ENCODE measurements at places on chromosomes 7 and 10.
A peak's percentile ranks its signal among the peaks of the same experiment; 100 is the strongest.

- DNase-seq, result no peak
Observed at GRCh38 chr10:53744746-53745145, 972.2 kb upstream of the MBL2 start.

DNA sequence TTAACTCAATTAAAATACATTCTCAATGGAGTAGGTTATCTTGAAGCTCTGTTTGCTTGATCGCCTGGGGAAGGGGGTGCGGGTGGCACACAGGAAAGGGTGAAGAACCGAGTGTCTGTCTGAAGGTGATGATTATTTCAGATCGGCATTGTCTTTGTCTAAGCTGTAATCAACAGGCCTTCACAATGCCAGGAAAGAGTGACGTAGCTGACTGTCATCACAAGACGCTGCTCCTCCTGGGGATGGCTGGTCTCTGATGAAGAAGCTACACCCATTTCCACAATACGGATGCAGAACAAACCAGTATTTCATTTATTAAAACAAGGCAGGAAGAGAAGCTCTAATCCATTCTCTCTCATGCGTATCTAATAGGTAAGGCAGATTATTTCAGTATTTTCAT lies 19.4 kb downstream of the JCAD start:
- DNase-seq, result no peak

DNA sequence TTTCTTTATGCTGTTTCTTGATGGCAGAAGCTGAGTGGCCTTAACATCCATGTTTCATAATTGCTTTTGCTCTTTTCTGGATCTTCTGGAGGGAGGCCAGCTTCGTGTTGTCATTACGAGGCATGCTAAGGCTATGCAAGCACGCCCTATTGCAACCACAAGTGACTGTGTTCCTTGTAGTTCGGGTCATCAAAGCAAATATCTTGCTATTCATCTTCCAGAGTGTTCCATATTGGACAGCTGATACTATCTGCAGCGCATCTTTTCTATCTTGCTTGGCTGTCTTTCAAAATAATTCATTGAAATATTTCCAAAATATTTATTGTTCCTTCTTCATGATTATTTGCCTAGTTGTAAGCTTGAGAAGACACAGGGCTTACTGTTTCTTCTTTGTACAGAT lies 5.0 kb downstream of the EPHB6 start:
- DNase-seq, result no peak

DNA sequence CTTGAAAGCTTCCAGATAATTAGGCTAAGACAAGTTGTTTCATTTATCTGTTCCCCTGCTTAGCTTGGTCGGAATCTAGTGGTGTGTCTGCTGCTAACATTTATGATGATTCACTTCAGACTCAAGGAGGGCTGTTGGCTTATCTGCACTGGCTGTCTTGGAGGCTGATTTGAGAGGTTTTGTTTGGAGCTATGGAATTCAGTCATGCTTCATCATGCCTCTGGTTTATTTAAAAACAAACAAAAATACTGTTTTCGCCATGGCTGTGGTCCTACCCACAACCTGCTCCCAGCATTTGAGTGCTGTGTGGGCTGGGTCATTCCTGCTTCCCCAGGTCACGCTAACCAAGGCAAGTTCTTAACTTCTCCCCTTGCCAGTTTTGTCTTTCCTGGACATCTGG lies 11.7 kb upstream of the ARPC1B start:
- no peak for DNase-seq

- DNase-seq, result no peak
Observed at GRCh38 chr10:63250032-63250431, 116.9 kb downstream of the NRBF2 start.

- no peak for DNase-seq
Observed at GRCh38 chr7:30396389-30396788, 82.2 kb downstream of the NOD1 start.

GRCh38 chr7:98805956-98806838 lies 63.6 kb downstream of the TMEM130 start:
- DNase-seq, result no peak

- no peak for DNase-seq
Observed at GRCh38 chr10:61975391-61975932, 74.0 kb downstream of the ARID5B start.

- DNase-seq, result no peak
Observed at GRCh38 chr10:2798336-2799022, 268.9 kb upstream of the PFKP start.

DNA sequence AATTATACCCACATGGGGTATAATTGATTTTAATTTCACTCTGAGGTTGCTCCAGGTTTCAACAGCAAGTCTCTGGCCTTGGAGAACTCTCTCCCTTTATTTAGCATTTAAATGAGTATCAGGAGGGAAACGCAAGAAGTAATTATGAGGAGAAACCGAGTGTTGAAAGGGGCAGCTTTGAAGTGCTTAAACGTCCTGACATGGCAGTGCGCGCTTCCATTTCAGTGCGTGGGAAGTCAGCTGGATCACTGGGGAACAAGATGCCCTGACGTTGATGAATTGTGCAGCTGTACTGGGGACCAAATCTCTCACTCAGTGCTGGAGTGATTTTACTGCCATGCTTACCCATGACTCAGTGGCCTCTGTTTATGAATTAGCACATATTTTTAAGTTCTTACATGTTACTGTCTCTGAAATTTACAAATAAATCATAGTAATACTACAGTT lies 106.0 kb upstream of the PRR15 start:
- no peak for DNase-seq

- no peak for DNase-seq
Observed at GRCh38 chr10:58013406-58013805, 254.3 kb downstream of the IPMK start.

- no peak for DNase-seq
Observed at GRCh38 chr7:112512451-112513210, 31.8 kb downstream of the LSMEM1 start.

DNA sequence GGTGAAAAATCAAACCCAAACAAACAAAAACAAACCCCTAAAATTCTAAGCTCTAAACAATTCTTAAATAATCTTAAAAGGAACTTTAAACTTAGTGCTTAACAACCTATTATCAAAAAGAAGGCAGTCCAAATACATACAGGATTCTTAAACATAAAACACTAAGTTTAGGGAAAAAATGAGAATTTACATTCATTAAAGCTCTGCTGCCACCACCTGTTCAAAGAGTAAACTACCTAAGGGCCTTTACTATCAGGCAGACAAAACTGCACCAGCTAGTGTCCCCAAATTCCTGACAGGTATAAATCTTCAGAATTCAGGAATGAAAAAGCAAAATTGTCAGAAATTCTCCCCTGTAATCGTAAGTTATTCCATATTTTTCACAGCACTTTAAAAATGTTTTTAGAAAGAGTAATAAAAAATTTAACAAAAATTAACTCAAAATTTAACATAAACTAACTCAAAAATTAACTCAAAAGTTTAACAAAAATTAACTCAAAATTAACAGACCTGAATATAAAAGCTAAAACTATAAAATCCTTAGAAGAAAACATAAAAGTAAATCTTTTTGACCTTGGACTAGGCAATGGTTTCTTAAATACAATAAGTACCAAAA lies 55.1 kb downstream of the PDZD8 start:
- DNase-seq, result no peak

- no peak for DNase-seq
Observed at GRCh38 chr7:91566402-91566732, 302.1 kb downstream of the FZD1 start.

DNA sequence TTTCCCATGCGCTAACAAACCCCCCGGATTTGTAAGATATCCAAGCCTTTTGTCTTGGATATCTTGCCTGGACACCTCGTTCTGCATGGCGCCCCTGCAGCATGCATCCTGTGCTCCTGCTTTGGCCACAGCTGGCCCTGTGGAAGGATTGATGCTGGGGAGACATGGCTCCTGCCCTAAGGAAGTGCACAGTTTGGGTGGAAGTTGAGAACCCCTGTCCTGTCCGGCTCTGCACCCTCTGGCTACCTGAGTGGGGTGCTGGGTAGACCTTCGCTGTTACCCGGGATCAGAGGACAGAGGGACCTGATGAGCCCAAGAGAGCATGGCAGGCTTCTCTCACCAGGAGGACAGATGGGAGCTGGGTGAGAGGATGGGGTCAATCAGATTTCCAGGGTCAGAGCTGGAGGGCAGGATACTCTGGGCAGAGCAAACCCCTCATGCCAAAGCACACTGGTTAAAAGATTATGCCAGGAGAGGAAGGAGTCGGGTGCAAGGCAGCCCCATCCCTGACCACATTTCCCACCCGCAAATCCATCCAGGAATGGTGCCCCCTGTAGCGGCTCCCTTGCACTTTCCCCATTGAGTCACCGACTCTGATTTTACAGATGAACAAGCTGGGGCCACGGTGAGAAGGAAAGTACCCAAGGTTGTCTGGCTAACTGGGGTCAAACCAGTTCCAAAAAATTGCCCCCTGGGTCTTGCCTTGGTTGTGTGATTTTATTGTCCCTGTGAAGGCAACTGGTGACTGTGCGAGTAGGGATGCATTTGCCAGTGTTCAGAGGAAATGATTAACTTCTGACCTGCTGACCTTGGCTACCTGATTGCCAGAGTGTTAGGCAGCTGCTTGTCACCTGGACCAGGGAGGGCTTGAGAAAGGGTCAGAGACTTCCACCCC lies 290.1 kb upstream of the ZMIZ1 start:
- no peak for DNase-seq

GRCh38 chr10:124728071-124728829 lies 15.9 kb downstream of the FAM53B start:
- no peak for DNase-seq

GRCh38 chr7:64758151-64758550 lies 36.1 kb upstream of the ZNF138 start:
- DNase-seq, result no peak

GRCh38 chr7:12583922-12584321 lies 13.4 kb downstream of the SCIN start:
- DNase-seq, result no peak

- no peak for DNase-seq
Observed at GRCh38 chr7:6653071-6654003, 16.2 kb downstream of the ZNF316 start.

DNA sequence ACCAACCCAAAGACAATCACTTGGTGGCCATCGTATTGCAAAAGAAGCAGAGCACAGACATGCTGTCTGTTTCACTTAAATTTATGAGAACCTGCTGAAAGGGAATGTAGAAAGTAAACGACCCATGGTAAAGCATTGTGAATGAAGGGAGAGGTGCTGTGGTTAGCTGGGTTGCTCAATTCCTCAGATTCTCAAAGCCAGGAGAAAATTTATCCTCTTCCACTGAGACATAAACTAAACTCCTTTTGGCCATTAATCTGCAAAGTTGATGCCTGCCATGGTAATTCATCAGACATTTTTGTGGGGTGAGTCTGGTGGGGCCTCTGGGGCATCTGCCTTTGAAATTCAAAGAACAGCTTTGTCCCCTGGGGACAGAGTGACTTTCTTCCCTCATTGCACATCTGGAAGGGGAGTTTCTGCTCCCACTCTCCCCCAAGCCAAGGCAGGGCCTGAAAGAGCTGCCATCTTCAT lies 951.0 kb downstream of the LRMDA start:
- DNase-seq, result no peak

- no peak for DNase-seq
Observed at GRCh38 chr7:114082642-114083165, 163.9 kb upstream of the PPP1R3A start.

DNA sequence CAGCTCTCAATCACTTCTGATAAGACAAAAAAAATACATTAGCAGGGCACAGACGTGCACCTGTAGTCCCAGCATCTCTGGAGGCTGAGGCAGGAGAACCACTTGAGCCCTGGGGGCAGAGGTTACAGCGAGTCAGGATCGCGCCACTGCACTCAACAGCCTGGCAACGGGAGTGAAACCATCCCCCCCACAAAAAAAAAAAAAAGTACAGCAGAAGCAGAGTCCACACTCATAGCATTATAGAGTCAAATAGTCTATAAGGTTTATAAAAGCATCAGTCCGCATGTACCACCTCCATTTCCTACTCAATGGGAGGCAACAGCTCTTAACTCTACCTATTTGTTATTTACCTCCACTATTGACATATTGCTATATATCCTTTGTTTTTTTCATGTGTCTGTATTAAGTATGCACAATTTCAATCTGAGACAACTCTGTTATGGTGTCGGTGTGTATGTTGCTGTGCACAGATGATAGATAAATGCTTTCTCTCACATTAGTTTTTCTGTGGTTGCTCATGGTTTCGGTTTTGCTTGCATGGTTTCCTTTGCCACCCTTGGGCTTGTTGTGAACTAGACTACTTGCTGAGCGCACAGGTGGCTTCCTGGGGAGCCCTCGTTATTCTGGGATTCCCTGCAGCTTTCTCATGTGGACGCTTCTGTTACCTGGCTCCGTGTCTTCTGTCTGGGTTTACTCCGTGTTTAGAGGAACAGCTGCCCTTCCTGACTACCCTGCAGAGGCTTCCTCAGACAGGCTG lies 40.4 kb downstream of the PROSER2 start:
- DNase-seq, result peak; percentile 3

- DNase-seq, result no peak
Observed at GRCh38 chr7:75900617-75901315, 14.2 kb upstream of the POR start.

GRCh38 chr10:31353574-31353973 lies 34.6 kb downstream of the ZEB1 start:
- no peak for DNase-seq

- no peak for DNase-seq
Observed at GRCh38 chr10:35613597-35614226, 8.6 kb downstream of the GJD4 start.

- no peak for DNase-seq
Observed at GRCh38 chr10:101570428-101571270, 17.4 kb downstream of the POLL start.

DNA sequence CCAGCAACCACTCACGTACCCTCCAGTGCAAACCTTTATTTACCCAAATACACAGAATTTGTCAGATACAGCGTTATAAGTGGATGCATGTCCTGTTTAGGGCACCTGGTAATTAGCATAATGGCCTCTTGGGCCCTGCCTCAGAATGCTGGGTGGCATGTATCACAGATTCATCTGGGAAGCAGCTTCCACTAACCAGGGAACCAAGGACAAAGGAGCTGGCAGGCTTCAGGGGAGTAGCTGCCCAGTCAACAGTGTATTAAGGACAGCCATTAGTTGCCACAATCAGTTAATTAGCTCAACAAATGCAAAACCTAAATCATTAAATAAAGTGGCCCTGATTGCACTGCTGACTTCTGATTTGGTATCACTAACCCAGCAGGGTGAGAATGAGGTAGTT lies 105.7 kb downstream of the RAPGEF5 start:
- no peak for DNase-seq

GRCh38 chr7:43511029-43511428 lies 71.9 kb upstream of the STK17A start:
- no peak for DNase-seq

- DNase-seq, result no peak
Observed at GRCh38 chr10:56096226-56096517, 264.9 kb downstream of the ZWINT start.

DNA sequence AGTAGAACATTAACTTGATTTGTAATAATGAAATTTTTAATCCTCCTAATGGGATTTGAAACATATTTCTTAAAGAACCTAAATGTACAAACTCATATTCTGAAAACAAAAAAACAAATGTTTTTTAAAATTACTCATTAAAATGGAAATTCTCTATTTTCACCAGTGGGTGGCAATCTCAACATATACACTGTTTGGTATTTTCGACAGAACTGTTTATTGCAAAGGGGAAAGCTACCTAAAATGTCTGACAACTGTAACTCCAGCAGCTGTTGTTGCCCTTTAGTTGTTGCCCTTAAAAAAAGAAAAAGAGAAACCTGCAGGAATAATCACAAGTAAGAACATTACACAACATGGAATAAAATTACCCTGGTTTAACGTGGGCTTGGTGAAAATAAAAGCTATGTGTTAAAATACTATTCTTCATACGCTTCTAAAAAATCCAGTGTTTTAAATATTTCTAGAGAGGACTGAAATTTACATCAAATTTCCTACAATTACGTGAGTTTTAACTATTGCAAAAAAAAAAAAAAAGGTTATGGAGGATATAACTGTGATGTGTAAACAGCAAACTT lies 54.5 kb downstream of the COL1A2 start:
- DNase-seq, result peak; percentile 68

- DNase-seq, result no peak
Observed at GRCh38 chr7:94008537-94008936, 4.4 kb upstream of the BET1 start.
